K562 (cell line): ENCODE measurements at places on chromosomes 12 and 14. TPM values are rescaled to one million over a fixed set of nuclear protein-coding genes. Genes with fewer than 3 reads are reported as not detected.

GRCh38 chr12:64120568-64120967, 101.5 kb downstream of the KICS2 start:
- DNase-seq = no peak

DNA sequence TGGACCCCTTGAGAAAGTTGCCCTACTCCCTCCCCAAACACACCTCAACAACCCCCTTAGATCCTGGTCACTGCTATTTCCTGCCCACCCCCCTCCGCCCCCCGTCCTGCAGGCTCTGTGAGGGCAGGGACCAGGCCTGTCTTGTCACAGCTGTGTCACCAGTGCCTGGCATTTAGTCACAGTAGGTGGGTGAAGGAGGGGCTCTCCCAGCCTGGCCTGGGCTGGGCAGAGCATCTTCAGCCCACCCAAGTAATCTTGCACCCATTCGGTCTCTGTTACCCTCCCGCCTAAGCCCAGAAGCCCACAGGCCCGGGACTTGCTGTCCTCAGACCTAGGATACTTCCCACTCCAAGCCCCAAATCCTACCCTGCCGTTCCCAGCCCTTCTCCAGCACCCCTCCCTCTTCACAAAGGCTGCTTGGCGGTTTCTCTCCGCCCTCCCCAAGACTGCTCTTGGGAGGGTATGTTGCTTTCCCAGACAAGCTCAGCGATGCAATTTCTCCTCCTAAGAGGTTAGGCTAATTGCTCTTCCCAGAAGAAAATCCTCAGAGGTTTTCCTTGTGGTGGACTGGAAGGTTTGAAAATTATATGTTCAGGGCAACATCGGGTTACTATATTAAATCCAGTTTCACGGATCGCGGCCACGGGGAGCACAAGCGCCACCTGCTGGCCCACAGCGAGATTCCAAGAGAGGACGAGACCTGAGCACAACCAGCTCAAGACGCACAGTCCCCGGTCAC, 50.8 kb upstream of the ZFP36L1 start:
- DNase-seq = peak; percentile 71

GRCh38 chr12:106647793-106648514, 65.2 kb downstream of the RFX4 start:
- DNase-seq = no peak

DNA sequence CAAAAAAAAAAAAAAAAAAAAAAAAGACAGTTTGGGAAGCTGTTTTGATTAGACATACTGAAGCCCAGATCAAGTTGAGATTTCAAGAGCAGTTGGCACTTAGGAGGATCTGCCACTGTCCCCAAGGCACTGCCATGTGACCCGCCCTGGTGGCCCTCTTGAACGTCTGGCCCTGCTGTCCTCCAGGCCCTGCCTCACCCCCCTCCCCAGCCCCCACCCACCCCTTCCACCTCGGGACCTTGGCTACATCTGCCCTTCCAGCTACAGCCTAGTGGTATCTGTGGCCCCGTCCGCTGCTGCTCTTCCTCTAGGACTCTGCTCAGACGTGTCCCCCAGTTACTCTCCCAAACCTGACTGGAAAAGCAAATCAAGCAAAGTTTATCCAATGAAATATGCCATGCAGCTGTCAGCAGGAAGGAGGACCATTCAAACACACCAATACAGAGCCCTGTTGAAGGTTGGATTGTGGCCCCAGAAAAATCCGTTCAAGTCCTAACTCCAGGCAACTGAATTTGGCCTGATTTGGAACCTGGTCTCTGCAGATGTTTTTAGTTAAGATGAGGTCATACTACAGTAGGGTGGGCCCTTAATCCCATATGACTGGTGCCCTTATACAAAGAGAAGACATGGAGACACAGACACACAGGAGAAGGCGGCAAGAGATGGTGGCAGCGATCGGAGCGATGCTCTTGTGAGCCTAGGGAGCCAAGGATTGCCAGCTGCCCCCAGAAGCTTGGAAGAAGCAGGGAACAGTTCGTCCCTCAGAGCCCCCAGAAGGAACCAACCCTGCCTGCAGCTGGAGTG, 17.7 kb downstream of the SLC25A29 start:
- no peak for DNase-seq

GRCh38 chr12:95766356-95767019, 24.1 kb downstream of the NTN4 start:
- DNase-seq = no peak

Gene TRIM9
- total RNA-seq = 0.04 and 0.09 TPM in 2 replicates

GRCh38 chr14:88834883-88835431, 10.5 kb downstream of the TTC8 start:
- DNase-seq = no peak

Gene TRPV4
- total RNA-seq = not detected in 2 replicates

Gene NT5DC3
- 26.2 and 30.7 TPM in 2 replicates for total RNA-seq

GRCh38 chr14:68148276-68148675, 328.7 kb downstream of the RAD51B start:
- no peak for DNase-seq

- no peak for DNase-seq
These were observed 13.0 kb downstream of the PARP2 start for GRCh38 chr14:20356422-20356821.

DNA sequence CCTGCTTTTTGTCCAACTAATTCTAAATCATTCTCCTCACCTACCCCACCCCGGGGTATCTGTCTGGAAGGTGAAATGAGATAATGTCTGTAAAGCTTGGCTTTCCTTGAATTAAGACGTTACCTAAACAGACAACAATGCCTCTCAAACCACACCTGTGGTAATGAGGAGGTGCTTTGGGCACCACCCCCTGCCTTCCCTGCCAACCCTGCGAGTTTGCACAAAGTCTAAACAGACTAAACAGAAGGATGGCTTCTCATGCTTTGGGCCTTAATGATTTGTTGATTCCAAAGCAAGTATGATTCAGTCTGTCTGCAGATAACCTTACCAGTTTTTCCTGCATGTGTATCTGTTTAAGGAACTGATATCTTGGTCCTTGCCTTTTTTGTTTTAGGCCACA, 82.4 kb downstream of the ZFC3H1 start:
- no peak for DNase-seq

GRCh38 chr12:25767606-25768005, 190.9 kb upstream of the RASSF8 start:
- DNase-seq = no peak

DNA sequence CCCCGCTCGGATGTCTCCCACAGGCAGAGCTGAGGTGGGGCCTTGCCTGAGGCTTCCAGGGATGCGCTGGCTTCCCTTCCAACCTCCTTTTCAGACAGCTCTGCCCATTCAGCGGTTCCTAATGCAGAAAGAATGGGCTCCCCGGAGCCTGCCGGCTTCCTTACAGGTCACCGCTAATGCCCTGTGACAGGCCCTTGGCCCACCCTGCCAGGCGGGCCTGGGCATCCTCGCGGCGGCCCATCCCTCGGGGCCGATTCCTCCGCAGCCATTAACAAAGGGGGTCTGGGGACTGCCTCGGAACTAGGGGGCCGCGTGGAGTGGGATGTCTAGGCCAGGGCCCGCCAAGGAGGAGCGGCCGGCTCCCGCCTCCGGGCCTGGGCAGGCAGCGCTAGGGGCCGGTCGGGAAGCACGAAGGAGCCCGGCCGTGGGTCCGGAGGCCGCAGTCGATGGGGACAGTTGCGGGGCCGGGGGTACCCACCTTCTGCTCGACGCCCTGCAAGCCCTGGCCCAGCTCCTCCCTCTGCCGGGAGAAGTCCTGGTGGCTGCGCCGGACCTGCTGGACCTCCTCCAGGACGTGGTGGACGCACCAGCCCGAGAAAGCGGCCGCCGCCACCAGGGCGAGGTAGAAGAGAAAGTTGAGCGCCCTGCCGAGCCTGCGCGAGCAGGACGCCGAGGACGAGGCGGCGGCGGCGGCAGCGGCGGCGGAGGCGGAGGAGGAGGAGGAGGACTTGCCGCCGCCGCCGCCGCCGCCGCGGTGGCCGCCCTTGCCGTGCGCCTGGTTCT, 738 bp downstream of the CKAP4 start:
- DNase-seq = no peak

- no peak for DNase-seq
These were observed 2.8 kb downstream of the ASB2 start for GRCh38 chr14:93973607-93974006.

Gene LBHD2
- total RNA-seq = not detected in 2 replicates

Gene C1RL
- 6.9 and 9.1 TPM in 2 replicates for total RNA-seq

Gene TCL1A
- total RNA-seq = not detected in 2 replicates

Gene HOXC9
- total RNA-seq = 9.3 and 9.9 TPM in 2 replicates

Gene AICDA
- 0.11 TPM in 1 of 2 replicates, not detected in the other for total RNA-seq

DNA sequence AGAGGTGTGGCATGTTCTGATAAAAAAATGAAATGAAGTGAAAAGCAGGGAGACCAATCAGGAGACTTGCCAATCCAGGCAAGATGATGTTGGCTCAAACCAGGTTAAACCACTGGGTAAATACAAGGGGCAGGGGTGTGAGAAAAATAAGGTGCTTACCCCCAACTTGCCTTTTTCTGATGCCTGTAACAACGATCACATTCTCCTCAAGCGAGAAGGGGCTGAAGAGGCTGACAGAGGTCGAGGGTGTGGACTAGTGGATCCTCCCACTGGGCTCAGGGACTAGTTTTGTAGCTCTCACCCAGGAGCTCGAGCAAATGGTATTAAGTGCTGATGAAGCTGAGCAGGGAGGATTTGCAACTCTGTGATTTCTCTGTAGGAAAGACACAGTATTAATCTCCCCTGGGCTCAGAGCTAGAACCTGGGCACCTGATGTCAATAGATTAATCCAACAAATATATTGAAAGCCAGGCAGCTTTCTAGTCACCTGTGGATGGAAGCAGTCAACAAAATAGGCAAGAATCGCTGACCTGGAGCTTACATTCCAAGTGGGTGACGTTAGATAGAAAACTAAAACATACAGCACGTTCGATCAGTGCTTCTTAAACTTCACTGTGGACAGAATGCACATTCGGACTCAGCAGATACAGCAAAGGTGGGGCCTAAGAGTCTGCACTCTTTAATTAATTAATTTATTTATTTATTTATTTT, 15.2 kb upstream of the EAPP start:
- no peak for DNase-seq

GRCh38 chr12:104054681-104055346, 4.8 kb upstream of the GLT8D2 start:
- DNase-seq = no peak

- DNase-seq = no peak
These were observed 267.1 kb downstream of the CACNA1C start for GRCh38 chr12:2319737-2320506.

DNA sequence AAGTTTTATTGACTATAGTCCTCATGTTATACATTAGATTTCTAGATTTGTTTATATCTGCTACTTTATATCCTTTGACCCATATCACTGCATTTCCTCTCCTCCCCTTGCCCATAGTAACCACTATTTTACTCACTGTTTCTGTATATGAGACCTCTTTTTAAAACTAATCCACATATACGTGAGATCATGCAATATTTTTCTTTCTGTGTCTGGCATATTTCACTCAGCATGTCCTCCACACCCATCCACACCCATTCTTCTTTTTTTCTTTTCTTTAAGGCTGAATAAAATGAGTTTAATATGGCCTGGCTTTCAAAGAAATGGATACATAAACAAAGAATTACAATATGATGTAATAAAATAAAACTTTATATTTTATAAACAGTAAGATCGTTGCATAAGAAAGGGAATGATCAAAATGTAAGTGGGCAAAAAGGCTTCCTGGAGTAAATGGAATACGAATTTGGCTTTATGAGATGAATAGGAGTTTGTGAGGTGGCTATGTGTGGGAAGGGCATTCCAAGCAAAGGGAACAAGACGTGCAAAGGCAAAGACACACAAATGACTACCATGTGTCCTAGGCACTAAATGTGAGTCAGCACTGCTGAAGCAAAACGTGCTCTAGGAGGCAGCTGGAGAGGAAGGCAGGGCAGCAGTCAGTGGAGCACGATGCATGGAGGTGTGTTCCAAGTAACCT, 53.2 kb upstream of the HIF1A start:
- no peak for DNase-seq

- no peak for DNase-seq
These were observed 172.0 kb upstream of the FRMD6 start for GRCh38 chr14:51479584-51480325.
